ENCODE measurements at places on chromosomes 12 and 14.

DNA sequence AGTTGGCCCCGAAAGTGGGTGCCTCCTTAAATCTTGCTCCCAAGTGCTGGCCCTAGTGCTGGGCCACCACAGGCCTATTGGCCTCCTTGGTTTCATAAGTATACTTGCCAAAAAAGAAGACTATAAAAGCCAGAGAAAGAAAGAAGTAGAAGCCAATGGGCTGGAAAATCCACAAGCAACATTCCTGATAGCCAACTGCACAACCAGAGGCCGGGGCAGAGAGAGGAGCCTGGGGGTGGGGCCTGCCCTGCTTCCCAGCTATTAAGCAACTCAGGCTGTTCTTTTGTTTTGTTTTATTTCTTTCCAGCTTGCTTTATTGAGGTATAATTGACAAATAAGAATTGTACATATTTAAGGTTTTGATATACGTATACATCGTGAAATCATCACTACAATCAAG, 177.2 kb upstream of the NTF3 start:
- DNase-seq = no peak

- no peak for DNase-seq
These were observed 20.9 kb upstream of the SCFD1 start for GRCh38 chr14:30600922-30601918.

DNA sequence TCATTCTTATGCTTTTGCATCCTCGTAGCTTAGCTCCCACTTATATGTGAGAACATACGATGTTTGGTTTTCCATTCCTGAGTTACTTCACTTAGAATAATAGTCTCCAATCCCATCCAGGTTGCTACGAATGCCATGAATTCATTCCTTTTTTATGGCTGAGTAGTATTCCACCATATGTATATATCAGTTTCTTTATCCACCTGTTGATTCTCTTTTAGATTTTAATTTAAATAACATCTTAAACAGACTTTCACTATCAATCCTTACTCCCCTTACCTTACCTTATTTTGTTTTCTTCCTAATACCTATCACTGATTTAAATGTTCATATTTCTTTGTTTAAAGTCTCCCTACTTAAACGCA, 488 bp upstream of the FBXW8 start:
- no peak for DNase-seq

- peak; percentile 26 for DNase-seq
These were observed 39.9 kb downstream of the DNAI7 start for GRCh38 chr12:25155022-25155576.

- no peak for DNase-seq
These were observed 50.7 kb upstream of the KCNC2 start for GRCh38 chr12:75260316-75260715.

- no peak for DNase-seq
These were observed 158.1 kb upstream of the FOXG1 start for GRCh38 chr14:28608443-28608842.

DNA sequence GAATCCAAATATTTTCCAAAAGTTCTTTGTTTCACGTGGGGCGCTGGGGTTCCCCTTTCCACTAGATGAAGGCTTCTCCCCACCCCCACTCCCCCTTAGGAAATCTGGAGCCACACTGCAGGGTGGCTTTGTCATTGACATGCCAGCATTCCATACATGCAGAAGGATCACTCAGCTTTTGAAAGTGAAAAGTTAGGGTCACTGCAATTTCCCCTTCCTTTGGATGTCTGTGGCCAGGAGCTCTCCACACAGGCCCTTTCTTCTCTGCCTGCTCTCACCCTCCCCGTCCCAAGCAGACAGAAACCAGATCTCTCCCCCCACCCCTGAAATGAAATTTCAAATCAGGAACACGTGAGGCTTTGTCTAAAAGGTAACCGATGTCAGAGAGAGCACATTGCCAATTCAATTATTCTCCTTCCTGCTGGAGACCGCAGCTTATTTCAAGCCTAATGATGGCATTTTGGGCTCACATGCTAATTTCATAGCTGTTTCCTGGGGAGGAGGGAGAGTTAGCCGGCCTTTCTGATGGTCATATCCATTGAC, 153.9 kb upstream of the RFLNA start:
- DNase-seq = no peak

DNA sequence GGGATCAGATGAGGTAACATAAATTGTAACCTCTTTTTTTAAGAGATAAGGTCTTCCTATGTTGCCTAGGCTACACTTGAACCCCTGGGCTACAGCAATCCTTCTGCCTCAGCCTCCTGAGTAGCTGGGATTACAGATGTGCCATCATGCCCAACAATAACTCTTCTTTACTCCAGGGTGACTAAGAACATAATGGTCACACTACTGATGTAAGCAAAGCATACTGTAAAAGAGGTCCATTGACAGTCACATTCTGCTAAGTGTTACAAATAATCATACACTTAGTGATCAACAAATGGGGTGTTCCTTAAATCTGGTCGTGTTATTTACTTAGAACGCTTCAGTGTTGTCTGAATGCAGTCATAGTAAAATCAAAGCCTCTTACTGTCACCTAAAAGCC, 68.9 kb downstream of the EPS8 start:
- DNase-seq = no peak

DNA sequence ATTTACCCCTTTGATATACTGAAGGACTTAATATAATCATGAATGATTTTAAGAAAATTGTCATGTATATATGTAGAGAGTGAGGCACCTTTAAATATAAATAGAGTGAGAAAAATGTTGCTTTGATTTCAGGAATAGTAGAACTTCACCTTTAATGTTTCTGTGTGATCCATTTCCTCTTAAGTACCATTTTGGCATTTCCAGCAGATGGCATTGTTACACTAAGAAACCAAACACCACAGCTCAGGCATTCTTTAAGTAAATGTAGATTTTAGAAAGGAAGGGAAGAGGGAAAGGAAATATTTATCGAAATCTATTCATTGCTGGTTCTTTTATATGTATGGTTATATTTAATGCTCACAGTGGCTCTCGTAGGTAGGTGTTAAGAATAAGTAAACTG, 556.7 kb upstream of the FBXO33 start:
- no peak for DNase-seq

GRCh38 chr12:107458163-107458562, 227.4 kb upstream of the PWP1 start:
- no peak for DNase-seq

- no peak for DNase-seq
These were observed 70.8 kb downstream of the WNK1 start for GRCh38 chr12:823028-823698.

- DNase-seq = no peak
These were observed 136.6 kb downstream of the FGD4 start for GRCh38 chr12:32536000-32536345.

GRCh38 chr14:69261761-69262331, 1.9 kb downstream of the GALNT16 start:
- DNase-seq = no peak

- no peak for DNase-seq
These were observed 33.3 kb upstream of the FGF6 start for GRCh38 chr12:4478933-4479332.

DNA sequence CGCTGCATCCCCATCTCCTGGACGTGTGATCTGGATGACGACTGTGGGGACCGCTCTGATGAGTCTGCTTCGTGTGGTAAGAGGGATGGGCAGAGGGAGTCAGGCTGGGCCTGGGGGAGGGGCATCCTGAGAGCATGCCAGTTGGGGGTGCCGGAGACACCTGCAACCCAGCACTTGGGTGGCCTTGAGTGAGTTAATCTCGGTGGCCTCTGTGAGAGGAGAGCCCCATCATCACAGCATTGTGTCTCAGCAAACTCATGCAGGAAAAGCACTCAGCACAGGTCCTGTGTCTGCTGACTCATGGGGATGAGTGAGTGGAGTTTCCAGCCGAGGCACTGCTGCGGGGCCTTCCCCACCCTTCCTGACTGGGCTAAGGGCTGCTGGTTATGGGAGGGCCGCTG, 19.6 kb upstream of the LRP1-AS start:
- peak; percentile 36 for DNase-seq

DNA sequence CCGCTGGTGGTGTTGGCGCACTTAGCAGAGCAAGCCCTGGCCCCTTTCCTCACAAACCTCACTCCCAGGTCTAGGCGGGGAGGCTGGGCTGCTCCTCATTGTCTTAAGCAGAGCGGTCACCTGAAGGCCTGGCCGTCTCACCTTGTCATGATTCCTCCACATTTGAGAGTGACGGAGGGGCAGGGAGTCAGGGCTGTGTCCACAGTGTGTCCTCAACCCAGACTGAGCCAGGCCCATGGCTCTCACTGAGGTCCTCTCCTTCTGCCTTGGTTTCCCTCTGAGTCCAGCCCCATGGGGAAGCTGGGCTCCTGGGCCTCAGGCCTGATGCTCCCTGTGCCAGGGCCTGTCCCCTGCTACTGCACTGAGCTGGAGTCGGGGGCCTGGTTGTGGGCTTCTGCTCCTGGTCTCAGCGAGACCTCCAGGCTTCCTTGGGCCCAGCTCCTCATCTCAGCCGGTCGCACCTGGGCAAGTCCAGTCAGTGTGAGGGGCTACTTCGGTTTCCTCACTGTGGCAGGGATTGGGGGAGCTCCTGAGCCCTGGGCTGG, 44.9 kb downstream of the KRT80 start:
- DNase-seq = no peak

DNA sequence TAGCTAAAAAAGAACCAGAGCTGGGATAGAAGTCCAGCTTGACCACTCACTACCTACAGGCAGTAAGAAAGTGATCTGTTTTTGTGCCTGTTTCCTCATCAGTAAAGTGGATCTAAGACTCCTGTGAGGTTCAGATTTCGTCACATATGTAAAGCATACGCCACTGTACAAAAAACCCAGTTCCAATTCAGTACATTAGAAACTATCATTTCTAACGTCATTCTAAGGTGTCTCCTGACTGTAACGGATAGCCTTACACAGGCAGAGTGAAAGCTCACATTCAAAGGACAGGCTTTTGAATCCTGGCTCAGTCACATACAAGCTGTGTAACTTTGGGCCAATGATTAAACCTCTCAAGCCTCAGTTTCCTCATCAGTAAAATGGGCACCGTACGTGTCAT, 3.5 kb downstream of the SLC15A4 start:
- DNase-seq = no peak

GRCh38 chr14:21924479-21924878, 250.9 kb upstream of the OR4E1 start:
- DNase-seq = no peak

DNA sequence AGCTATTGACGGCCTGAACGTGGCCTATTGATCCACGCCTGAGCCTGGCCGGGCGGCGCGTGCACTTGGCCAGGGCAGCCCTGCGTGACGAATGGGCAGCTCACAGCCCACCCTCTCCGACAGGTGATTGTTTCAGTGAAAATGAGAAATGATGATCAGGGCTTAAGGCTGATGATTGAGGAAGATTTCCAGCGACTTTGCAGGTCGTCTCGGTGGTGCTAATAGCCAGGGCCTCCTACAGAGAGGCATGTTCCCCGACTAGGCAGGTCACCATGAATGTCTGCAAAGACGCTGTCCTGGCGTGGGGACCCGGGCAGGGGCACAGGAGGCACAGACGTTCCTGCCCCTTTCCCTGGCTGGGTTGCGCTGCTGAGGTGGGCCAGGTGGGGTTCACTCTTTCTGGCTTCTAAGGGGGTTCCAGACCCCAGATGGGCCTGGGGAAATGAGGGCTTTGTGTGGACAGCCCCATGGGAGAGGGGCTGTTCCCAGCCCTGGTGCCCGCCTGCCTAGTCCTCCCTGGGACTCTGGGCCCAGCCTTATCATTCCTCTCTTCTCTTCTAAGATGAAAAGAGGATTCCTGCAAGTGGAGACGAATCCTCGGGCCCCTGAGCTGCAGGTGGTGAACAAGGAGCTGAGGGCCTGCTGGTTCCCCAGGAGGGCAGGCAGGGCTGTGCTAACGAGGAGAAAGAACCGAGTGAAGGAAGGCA, 157.4 kb downstream of the KIF26A start:
- DNase-seq = no peak

GRCh38 chr12:96255077-96255476, 60.9 kb downstream of the ELK3 start:
- DNase-seq = no peak

- DNase-seq = no peak
These were observed 759.3 kb downstream of the BCL11B start for GRCh38 chr14:98512501-98513251.

DNA sequence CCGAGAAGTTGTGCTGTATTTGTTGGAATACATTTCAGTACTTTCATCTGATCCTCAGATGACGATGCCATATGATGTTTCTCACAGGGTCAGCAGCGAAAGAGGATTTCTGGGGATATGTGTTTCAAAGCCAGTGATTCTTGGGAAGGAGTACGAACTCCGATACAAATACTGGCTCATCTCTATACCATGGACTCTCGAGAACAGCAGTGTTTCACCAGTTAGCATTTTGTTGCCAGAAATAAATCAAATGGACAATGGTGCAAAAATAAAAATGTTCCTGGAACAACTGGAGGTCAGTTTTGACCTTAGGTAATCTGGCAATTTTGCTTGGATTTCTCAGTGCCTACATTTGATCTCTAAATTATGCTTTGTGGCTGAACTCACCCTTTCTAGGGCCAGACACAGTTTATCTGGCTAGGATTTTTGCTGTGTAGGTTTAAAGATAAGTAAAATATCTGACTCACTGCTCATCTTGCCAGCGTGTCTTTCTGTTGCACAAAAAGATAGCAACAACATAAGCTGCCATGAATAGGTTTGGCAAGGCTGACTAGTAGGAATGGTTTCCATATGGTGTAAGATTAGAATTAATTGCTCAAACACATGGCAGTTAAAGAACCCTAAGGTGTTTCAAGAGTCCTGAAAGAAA, 11.0 kb upstream of the MGP start:
- peak; percentile 25 for DNase-seq

- DNase-seq = no peak
These were observed 6.7 kb upstream of the MTA1 start for GRCh38 chr14:105412771-105413543.

GRCh38 chr14:79467835-79468234, 743.5 kb downstream of the DIO2 start:
- no peak for DNase-seq

GRCh38 chr14:99182548-99183250, 89.3 kb downstream of the BCL11B start:
- DNase-seq = no peak

DNA sequence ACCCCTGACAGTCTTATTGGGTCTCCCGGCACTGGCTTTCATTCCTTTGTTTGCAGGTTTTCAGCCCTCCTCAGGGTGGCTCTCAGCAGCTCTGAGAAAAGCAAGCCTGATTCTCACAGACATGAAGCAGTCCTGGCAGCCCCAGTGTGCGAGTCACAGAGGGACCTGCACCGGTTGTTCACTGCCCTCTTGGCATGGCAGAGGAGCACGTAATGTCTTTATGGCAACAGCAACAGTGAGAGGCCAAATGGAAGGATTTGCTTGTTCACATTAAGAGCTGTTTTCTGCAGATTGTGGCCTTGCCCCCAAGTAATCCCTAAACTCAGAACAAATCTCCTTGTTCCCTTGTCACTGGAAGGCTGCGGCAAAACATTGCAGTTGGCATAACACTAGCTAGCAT, 3.4 kb downstream of the KCNA5 start:
- DNase-seq = no peak

DNA sequence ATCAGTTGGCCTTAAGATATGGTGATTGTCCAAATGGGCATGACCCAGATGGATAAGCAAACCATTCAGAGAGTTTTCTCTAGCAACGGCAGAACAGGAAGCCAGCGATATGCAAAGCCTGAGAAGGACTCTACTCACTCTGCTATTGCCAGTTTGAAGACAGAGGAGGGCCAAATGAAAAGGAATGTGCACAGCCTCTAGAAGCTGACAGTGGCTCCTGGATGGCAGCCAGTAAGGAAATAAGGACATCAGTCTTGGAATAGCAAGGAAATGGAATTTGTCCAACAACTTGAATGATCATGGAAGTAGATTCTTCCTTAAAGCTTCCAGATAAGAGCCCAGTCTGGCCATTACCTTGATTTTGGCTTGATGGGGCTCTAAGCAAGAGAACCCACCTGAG, 60.0 kb downstream of the TMTC2 start:
- DNase-seq = no peak

GRCh38 chr14:100476012-100476822, 111.0 kb downstream of the BEGAIN start:
- DNase-seq = peak; percentile 86
